ENCODE measurements at places on chromosomes 2 and 18. TPM values are rescaled to one million over a fixed set of nuclear protein-coding genes. Genes with fewer than 3 reads are reported as not detected.

Gene ZNF385B
- total RNA-seq: not detected

Gene ATOH8
- total RNA-seq: 58.4 TPM

DNA sequence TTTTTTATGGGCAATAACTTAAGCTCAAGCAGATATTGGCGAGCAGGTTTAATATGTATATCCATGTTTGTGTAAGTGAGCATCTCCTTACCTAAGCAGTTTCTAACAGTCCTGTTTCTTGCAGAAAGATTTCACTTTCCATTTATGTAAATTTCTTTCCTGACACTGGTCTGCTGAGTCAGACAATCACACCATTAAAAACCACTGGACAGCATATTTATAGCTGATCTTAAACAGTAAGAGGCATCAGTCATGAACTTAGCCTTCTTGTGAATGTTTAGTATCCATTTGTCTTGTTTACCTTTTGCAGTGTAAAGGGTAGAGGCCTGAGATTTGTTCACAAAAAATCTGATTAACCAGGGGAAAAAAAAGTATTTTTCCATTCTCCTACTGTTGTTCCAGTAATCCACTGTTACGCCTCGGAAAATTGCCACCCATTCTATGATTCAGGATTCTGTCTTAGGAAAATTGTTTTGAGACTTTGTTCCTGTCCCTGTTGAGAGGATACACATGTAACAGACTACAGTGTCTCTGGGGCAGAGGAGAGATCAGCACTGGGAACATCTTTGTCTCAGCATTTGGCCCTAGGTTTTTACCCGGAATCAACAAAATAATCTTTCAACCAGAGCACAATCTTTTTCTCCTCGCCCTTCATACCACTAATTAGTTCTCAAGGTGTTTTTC lies 521.0 kb upstream of the NRP2 start:
- no peak for DNase-seq

DNA sequence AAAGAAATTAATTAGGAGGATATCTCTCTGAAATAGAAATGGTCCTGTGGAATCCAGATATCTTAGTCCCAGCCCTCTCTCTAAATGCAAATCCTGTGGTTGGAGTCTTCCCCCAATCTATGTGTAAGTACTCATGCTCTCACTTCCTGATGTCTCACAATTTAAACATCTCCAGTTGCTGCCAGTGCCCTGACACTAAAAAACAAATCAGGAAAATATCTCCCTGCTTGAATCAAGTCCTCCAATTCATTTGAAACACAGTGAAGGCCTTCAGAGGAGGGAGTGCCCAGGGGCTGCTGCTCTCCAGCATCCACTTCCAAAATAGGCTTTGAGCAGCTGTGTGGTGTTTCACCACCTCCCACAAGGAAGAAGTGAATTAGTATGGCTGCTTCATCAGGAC lies 413.8 kb downstream of the RAD51AP2 start:
- DNase-seq: no peak

DNA sequence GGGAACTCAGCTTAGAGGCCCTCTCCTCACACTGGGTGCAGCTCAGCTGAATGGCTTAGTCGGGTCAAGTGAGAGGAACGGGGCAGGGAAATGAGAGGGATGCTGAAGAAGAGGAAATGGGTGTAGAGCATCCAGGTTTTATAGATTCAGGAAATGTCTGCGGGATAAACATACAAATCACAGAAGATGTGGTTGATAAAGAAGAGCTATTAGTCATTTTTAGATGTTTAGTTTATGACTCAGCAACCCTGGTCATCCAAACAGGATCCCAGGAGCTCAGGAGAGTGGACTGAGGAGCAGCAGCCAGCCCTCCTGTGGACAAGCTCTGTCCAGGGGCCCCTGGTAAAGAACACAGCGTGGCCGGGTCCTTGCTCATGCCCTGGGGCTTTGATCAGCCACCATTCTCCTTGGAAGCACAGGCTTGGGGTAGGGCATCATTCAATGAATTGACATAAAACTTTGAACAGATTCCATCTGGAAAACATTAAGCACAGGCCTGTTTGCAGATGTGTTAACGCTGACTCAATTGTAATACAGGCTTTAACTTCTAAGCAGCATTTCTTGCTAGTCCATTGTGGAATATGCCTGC lies 83.0 kb downstream of the NPAS2 start:
- DNase-seq: peak; percentile 87

DNA sequence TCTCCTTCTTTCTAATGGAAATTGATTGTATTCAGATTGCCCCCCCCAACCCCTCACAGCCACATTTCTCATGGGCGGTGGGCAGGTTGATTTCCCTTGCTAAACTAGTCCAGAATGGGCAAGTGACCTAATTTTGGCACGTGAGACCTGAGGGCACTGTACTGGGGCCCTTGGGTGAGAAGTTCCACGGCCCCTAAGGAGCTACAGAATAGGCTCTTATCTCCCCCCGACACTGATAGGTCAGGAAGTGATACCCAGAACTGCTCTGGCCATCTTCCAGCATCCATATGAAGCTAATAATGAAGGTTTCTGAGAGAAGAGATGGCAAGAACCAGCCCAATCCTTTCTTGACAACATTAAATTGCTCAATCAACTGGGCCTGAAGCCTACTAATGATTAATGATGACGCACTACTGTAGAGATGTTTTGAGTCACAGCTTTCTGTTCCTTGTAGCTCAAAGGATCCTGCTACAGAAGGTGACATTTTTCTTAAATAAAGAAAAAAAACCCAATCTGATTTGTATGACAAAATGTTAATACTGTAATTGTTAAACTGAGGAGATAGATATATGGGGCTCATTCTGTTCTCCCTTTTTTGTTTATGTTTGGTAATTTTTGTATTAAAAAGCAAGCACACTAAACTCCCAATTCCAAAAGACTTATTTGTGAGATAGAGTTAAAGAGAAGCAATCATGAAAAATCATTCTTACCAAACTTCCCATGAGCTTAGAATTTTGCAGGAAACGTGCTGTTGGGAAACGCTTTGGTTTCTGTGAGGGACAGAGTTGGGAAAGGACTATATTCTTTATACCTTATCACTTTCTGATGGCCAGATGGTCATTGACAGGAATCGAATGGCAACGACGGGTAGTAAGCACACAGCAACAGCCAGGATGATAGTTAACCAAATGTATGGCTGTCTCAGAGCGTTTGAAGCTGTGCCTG lies 28.2 kb upstream of the NARS1 start:
- peak; percentile 43 for DNase-seq

DNA sequence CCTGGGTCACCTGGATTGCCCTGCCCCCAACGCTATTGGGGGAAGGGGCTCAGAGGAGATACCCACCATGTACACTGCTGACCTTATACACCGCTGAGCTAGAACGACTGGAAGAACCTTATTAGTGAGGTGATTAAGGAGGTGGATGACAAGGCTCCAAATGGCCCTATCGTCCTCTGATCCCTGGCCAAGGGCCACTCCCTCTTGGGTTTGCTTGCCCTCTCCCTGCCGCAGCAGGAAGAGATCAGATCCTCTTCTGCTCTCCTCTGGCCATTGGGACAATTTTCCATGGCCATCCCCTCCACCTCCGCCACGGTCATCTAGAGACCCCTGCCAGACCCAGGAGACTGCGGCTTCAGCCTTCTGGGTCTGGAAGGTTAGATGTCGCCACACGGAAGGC lies 1.2 kb downstream of the ZNF514 start:
- DNase-seq: no peak

DNA sequence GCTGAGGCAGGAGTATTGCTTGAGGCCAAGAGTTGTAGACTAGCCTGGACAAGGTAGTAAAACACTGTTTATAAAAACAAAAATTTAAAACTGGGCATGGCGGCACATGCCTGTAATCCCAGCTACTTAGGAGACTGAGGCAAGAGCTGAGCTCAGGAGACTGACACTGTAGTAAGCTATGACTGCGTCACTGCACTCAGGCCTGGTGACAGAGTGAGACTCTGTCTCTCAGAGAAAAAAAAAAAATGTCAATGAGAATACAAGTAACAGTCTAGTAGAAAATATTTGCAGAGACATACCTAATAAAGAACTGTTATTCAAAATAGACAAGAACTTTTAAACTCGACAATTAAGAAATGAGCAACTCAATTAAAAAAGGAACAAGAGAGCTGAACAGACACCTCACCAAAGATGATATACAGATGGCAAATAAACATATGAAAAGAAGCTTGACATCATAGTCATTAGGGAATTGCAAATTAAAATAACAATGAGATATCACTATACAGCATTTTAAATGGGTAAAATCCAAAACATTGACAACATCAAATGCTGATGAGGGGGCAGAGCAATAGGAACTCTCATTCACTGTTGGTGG lies 624.3 kb upstream of the ZEB2 start:
- DNase-seq: no peak

DNA sequence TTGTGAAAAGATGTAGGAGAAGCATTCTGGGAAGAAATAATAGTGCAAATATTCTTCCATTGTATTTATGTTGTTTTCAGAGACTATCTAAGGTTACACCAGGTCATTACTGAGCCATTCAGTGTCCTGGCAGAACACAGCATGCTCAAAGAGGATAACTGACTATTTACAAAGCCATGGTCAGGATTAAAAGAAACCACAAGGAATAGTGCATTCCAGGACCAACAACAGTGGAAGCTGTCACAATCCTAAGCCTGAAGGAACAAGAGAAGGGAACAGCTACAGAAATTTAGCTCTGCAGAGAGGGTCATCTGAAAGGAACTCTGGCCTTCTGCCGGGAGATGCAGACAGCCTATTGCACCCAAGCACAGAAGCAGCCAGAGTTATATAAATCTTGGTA lies 116.7 kb downstream of the DSC3 start:
- DNase-seq: no peak
